ENCODE measurements at places on chromosomes 11 and 22. TPM values are rescaled to one million over a fixed set of nuclear protein-coding genes. Genes with fewer than 3 reads are reported as not detected.

GRCh38 chr22:29798801-29799200, 31.6 kb downstream of the UQCR10 start:
- H3K36me3 ChIP-seq, result peaks cover 26% of the 10 kb centered on the region
- no peak overlapping the region for H3K4me3 ChIP-seq
- H3K4me1 ChIP-seq, result peaks cover 41% of the 10 kb centered on the region
- no peak overlapping the region for H3K27ac ChIP-seq
- H3K27me3 ChIP-seq, result no peaks in the 10 kb centered on the region

- H3K36me3 ChIP-seq, result peaks cover 8% of the 10 kb centered on the region
- no peak overlapping the region for H3K27ac ChIP-seq
- no peak overlapping the region for H3K4me3 ChIP-seq
- no peak for DNase-seq
These were observed 2.1 kb downstream of the OMP start for GRCh38 chr11:77104727-77105126.

DNA sequence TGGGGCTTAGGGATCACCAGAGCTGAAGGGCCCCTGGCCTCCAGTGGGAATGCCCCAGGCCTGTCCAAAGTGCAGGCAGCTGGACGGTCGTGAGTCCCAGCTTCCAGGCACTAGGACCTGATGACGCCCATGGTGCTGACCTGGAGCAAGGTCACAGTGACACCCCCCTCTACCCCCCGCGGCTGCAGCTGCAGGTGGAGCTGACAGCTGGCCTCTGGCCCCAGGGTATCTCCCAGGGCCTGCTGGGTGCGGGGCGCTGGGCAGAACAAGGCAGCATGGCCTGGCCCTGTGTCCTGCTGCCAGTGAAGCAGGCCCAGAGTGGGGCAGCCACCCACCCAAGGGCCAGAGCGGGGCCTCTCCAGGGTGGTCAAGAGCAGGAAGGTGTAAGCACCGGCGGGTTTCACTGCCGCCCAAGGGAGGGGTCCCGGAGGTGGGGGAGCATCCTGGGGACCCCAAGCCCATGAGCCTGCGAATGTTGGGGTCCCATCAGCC, 553 bp upstream of the TCIRG1 start:
- no peaks in the 10 kb centered on the region for H3K27me3 ChIP-seq
- DNase-seq, result no peak
- peaks cover 8% of the 10 kb centered on the region for H3K4me1 ChIP-seq

DNA sequence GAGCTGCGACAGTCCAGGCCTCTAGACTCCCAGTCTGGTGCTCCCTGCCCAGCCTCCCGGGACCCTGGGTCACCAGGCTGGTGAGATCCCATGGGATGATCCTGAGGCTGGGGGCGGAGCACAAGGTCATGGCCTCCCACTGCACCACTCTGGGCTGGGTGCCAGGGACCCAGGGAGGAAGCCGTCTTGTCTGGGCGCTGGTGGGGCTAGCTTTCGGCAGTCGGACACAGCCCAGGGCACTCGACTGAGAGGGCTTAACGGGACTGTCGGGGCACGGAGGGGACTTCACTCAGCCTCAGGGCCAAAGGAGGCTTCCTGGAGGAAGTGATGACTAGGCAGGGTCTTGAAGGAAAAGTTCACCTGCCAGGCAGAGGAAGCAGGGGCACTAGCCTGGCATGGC, 39.0 kb downstream of the ZC3H7B start:
- no peak for DNase-seq
- no peak overlapping the region for H3K4me3 ChIP-seq
- H3K27me3 ChIP-seq, result no peaks in the 10 kb centered on the region
- H3K27ac ChIP-seq, result no peak overlapping the region
- H3K36me3 ChIP-seq, result peaks cover 20% of the 10 kb centered on the region

- peaks cover 8% of the 10 kb centered on the region for H3K36me3 ChIP-seq
- no peaks in the 10 kb centered on the region for H3K27me3 ChIP-seq
- no peak overlapping the region for H3K27ac ChIP-seq
- no peak overlapping the region for H3K4me3 ChIP-seq
These were observed 127.1 kb downstream of the TRIM29 start for GRCh38 chr11:120010775-120011174.

Gene HEPN1
- total RNA-seq, result not detected

Gene TMEM109
- 52.5 TPM for total RNA-seq

Gene ZNF214
- total RNA-seq, result 6.5 TPM

Data from mesothelial cell of epicardium (in vitro differentiated cells).